ENCODE measurements at places on chromosomes 3 and 15.

DNA sequence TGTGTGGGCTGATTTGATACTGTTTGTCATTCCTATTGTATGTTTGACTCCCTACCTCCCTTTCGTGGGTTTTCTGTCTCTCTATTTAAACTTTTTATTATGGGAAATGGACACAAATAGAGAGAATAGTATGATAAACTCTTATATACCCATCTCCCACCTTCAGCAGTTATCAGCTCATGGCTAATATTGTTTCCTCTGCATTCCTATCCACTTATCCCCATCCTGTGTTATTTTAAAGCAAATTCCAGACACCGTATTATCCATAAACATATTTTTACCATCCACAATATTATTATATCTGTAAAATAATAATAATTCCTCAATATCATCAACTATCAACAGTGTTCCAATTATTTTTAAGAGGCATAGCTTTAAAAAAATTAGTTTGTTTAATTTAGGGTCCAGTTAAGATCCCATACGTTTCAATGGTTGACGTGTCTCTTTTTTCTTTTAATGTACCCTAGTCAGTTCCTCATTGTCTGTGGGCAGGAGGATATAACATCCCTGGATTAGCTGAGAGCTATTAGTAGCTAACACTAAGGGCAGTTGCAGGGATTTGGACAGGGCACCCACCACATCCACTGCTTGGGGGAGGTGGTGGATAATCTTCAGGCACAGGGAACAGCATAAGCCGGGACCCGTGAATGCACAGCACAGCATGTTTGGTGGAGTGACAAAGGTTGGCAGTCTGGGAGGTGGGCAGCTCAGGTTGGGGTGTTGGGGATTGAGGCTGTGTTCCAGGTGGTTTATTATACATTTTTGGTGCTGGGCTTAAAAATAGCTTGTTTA is 23.5 kb downstream of the PLCL2 start:
- DNase-seq, result no peak

GRCh38 chr3:61173676-61174075 is 77.6 kb downstream of the FHIT start:
- DNase-seq, result no peak

- peak; percentile 45 for DNase-seq
Observed at GRCh38 chr3:188170461-188171459, 16.8 kb downstream of the LPP start.

GRCh38 chr3:24548278-24548677 is 53.6 kb upstream of the THRB start:
- no peak for DNase-seq

DNA sequence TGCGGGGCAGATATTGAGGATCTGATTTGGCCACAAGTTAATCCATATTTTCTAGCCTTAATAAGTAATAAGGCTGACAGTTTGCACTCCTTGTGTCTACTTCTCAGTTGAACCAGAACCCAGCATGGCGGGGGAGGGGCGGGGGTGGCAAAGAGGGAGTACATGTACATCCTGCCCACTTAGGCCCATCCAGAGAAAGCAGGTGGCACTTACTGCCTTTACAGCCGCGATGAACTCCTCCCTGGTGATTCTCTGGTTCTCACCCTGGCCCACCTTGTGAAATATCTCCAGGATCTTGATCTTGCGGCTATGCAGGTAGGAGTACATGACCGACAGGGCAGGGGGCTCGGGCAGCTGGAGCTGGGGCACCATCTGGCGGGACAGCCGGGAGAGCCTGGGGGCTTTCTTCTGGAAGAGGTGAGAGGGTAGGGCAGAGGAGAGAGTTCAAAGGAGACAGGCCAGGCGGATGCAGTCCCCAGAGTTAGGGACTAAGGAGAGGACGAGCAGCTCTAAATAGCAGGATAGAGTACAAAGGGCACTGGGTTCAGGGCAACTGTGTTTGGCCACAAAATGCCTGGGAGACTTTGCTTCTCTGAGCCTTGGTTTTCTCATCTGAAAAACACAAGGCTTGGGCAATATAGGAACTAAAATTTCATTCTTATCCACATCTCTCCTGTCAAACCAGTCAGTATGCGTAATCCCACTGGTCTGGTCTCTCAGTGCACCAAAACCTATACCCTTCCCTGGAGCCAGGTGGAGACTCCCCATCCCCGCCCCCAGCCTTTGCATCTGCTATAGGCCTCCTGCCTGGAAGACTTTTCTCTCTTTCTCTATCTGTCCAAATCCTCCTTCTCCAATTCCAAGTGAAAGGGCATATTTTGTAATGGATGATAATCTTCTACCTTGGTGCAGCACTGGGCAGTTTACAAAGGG is 10.1 kb downstream of the EFCAB12 start:
- no peak for DNase-seq

- no peak for DNase-seq
Observed at GRCh38 chr3:177379045-177379444, 181.8 kb upstream of the TBL1XR1 start.

DNA sequence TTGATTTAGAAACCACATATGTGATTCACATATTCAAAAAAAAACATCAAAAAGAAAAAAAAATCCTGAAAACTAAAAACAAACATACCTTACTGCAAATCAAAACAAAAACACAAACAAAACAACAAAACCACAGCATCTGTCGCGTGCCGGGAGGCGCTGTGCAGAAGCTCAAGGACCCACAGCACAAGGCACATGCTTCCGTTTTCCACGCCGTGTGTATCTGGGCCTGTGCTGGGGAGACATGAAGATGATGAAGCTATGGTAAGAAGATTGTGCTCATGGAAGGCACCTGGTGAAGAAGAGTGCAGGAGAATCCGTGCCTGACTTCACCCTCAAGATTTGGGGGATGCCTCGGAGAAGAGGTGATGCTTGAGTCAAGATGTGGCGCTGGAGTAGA is 788.9 kb upstream of the ARRDC4 start:
- no peak for DNase-seq

DNA sequence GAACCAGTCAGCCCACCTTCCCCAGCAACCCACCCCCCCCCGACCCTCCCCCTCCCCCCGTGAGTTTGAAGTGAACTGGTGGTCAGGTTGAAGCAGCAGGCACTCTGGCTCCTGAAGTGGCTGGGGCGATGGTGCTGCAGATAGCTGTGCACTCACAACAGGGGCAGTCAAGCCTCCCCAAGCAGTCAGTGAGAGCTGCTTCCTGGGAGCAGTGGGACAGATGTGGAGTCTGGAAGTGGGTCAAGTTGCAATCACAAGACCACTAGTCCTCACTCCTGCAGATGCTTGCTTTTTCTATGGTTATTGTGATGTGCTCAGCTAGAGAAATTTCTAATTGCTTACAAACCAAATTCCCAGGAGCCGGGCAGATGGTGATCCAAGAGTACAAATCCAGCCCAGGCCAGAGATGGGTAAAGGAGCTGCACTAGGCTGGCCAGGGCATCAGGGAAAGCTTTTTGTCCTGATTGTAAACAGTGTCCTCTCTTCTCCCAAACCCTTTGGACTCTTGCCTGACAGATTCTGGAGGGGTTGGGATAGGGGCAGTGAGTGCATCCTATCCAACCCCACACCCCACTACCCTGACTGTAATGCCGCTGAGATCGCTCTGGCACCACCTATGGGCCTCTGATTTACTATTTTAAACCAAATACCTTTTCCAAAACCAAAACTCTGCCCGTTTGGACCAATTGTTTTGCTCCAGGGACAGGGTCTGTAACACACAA is 9.8 kb upstream of the CLPX start:
- DNase-seq, result no peak

DNA sequence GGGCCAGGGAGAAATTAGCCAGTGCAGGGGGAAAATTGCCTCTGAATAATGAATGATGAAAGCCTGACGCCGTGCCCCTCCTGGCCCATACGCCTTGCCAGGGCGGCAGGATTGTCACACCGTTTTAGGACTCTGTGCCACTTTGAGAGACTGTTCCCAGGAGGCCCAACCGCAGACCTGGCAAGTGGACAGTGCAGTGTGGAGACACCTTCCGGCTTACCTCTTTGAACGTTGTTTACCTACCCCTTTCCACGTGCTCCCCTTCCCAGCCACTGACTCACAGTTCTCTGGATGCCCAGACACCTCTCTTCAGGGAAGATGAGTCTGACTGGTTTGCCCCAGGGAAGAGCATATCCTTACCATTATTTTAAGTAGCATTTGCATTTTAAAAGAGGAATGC is 84.0 kb upstream of the PXYLP1 start:
- DNase-seq, result no peak

- DNase-seq, result no peak
Observed at GRCh38 chr3:191141728-191142127, 57.3 kb upstream of the OSTN start.

DNA sequence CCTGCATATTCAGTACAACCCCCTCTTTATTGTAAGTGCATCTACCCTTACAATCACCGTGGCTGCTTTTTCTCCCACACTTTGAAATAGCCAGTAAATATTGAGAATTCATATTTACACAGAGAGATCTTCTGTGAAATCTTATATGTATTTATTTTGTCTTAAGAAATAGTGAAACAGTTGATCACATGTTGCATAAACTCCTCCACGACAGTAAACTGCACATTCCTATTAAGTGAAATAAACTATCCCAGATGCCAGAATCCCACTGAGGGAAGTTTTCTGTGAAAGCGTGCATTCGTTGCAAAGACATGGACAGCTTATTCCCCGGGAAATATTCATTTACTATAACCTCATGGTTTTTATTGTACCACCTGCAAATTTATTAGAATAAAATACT is 796.0 kb downstream of the ROBO2 start:
- no peak for DNase-seq
